Breast epithelium (tissue), 4 donors: ENCODE measurements at places on chromosomes 4 and X. TPM values are rescaled to one million over a fixed set of nuclear protein-coding genes. Genes with fewer than 3 reads are reported as not detected.

The ITIH6 gene
- 1.3 TPM for total RNA-seq

The EGFL6 gene
- 0.98 TPM for total RNA-seq

GRCh38 chr4:176464748-176465147 lies 145.0 kb downstream of the SPCS3 start:
- no peaks in the 10 kb centered on the region for H3K27me3 ChIP-seq
- no peaks in the 10 kb centered on the region for H3K4me1 ChIP-seq
- H3K36me3 ChIP-seq, result no peaks in the 10 kb centered on the region
- no peak overlapping the region for H3K4me3 ChIP-seq
- H3K27ac ChIP-seq, result no peak overlapping the region
- DNase-seq, result no peak

- H3K27me3 ChIP-seq, result no peaks in the 10 kb centered on the region
- no peak overlapping the region for H3K4me3 ChIP-seq
- H3K27ac ChIP-seq, result no peak overlapping the region
- H3K4me1 ChIP-seq, result no peaks in the 10 kb centered on the region
- no peak for DNase-seq
Measured at GRCh38 chr4:24274381-24274941, 309.9 kb downstream of the DHX15 start.

DNA sequence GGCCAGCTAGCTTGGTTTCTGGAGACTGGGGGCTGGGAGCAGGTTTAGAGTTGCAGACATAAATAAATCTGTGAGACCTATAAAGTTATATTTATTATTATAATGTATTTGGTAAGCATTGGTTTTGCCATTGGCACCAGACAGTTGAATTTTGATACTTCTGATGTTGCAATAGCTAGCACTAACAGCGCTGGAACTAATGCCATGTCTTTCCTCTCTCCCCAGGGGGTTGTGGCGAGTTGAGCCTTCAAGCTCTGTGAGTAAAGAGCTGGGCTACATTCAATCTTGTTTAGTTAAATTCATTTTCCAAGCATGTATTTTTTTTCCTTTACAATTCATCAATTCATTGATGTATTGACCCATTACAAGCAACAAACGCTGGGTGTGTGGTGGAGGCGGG lies 358.7 kb upstream of the NR3C2 start:
- H3K27ac ChIP-seq, result no peak overlapping the region
- no peak for DNase-seq
- no peaks in the 10 kb centered on the region for H3K36me3 ChIP-seq
- no peak overlapping the region for H3K4me3 ChIP-seq

DNA sequence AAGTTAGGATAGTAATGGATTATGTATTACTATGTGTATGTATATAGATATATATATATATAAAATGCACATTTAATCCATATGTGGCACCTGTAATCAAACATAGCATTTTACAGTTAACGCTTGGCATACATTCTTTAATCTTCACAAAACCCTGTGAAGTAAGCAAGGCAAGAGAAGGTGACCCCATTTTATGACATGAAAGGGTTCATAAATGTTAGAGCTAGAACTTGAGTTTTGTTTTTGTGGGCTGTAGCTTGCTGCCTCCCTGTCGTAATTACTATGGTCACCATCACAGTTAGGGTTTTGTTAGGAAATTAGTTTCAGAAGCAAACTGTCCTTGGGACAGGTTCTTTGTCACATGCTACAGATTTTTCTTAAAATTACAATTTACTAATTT lies 13.8 kb upstream of the CYP2U1 start:
- no peak overlapping the region for H3K27ac ChIP-seq
- H3K27me3 ChIP-seq, result no peaks in the 10 kb centered on the region
- no peak overlapping the region for H3K4me3 ChIP-seq

DNA sequence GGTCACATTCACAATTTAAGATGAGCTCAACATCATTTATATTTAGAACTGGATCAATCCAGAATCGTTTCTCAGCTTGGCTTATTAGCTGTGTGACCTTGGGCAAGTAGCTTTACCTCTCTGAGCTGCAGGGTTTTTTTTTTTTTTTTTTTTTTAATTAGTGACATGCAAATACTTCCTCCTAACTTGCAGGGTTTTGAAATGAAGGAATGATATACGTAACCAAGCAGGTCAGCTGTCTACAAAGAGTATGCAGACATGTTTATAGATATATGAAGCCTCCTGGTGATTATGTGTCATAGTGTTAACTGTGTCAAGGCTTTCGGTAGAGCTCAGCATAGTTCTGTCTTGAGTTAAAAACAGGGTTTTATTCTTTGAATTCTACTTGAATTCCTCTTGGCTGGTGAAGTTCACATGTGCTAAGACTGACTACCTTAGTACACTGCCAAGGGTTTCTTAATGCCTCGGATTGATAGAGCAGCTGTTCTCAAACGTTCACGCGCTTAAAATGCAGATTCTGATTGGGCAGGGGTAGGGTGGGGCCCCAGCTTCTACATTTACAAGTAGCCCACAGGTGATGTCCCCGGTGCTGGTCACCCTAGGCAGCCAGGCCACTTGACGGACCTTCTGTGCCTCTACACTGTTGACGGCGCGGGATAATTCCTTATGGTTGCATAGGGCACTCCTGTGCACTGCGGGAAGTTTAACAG lies 654 bp upstream of the STS start:
- H3K4me3 ChIP-seq, result peak overlapping the region; percentile 79
- DNase-seq, result no peak
- no peaks in the 10 kb centered on the region for H3K36me3 ChIP-seq
- no peaks in the 10 kb centered on the region for H3K27me3 ChIP-seq

GRCh38 chrX:103513476-103514108 lies 5.7 kb downstream of the RAB40A start:
- no peaks in the 10 kb centered on the region for H3K36me3 ChIP-seq
- H3K27ac ChIP-seq, result no peak overlapping the region
- H3K27me3 ChIP-seq, result peaks cover 47% of the 10 kb centered on the region
- DNase-seq, result no peak
